ENCODE measurements at places on chromosomes 2 and 18.

- DNase-seq = no peak
These were observed 31.0 kb downstream of the COL4A4 start for GRCh38 chr2:227132986-227133385.

GRCh38 chr2:178449700-178450523, 1.1 kb downstream of the PRKRA start:
- DNase-seq = no peak

DNA sequence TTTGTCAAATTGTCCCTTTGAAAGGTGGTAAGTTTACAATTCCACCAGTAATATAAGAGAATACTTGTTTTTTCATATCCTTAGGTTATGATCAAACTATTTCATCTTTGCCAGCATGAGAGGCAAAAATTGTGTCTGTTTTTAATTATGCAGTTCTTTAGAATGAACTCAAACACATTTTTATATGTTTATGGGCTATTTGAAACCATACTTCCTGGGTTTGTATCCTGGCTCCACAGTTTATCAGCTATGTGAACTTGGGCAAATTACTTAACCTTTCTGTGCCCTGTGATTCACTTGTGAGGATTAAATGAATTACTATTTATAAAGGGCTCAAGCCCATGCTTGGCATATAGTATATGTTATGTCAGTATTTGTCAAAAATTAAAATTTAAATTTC, 109.4 kb downstream of the TANC1 start:
- no peak for DNase-seq

DNA sequence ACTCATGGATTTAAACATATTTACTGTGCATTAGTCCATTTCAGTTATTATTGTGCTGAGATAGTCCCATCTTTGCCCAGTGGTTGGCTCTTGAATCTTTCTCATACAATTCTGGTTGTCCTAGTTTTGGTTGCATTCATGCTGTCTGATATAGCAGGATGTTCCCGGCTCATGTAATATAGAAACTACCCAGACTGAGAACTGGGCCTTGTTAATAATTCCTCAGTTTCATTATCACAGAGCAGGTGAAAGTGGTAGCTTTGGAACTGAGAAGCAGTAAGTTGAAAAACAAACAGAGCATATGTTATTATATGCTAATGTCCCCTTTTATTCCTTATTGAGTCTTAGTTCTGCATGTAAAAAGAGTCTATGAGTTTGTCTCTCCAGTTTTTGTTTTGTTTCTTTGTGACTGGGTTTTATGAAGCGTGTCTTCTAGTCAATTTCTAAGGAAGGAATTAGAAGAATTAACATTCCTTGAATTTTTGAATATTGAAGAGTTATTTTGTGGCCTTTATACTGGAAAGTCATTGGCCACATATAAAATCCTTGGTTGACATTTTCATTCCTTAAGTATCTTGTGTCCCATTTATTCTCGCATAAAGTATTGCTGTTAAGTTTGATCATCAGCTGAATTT, 43.3 kb downstream of the EIF5B start:
- no peak for DNase-seq

- no peak for DNase-seq
These were observed 17.7 kb upstream of the MAL start for GRCh38 chr2:95007822-95008221.

DNA sequence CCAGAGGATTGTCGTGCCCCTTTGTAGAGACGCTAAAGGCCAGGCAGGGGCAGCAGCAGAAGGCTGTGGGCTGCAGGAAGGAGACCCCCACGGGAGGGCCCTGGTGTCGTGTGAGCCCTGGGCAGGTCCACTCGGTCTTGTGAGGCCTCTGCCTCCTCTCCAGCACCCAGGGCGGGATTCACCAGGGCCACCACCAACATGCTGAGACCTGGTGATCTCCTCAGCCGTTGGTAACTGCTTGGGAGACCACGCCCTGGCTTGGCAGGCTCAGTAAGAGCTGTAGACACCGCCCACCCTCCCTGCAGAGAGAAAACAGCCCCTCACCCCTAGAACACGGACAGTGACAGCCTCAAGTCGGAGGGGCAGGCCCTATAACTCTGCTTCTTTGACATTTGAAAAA, 21.1 kb downstream of the MBP start:
- no peak for DNase-seq

DNA sequence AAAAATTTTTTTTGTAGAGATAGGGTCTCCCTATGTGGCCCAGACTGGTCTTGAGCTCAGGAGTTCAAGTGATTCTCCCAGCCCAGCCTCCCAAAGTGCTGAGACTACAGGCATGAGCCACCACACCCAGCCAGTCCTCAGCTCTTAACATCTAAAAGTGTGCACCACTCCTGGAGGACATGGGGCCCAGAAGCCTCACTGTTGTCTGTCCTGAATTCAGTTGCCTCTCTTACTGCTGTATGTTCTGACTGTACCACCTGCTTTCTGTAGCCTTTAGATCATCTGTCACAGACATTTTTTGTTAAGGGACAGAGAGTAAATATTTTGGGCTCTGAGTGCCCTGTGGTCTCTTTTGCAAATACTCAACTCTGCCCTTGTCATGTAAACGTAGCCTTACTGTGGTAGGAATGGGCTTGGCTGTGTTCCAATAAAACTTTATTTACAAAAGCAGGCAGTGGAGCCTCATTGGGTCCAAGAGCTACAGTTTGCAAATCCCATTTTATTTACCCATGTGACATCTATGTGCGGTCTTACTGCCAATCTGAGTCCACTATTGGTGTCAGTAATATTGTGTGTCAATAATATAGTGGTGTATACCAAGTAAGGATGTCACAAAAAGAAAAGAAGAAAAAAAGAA, 38.1 kb downstream of the TMEM37 start:
- DNase-seq = no peak

- no peak for DNase-seq
These were observed 175.1 kb upstream of the PIEZO2 start for GRCh38 chr18:11324510-11324909.
